ENCODE measurements at places on chromosomes 3 and 15.

DNA sequence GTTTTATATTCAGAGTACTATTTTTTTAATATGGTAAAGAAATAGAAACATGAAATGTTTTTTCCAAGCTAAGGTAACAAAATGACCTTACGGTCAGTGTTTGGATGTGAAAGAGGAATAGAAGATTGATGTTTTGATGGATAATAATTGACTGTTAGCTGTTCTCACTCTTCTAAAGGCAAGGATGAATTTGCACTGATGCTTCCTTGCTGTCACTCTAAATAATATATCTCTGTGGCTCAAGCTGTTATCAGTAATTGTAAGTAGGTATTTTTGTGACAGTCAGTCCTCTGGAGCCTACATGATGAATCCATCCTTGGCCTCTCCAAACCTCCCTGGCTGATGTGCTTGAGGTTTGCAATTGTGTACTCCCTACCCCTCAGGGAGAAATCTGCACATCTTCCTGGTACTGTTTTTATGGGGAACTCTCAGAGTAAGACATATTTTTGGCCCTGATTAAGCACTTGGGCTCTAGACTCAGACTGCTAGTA is 283.7 kb downstream of the NLGN1 start:
- no peak for DNase-seq

DNA sequence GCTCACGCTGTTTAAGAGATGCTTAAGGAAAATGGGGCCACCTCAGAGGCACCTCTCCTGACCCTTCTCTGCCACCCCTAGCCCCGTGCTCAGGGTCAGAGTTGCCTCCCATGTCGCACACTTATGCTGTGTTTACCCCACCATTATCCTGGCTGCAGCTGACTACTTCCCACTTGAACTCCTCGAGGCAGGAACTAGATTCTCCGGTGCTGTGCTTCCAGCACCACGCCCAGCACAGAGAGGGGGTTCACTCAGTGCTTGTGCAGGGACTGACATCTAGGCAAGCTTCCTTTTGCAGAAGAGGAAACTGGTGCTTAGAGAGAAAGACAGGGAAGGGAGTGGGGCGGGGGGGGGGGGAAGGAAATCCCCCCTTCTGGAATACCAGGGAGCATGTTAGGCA is 340.1 kb downstream of the RORA start:
- DNase-seq, result no peak

- no peak for DNase-seq
These were observed 229.5 kb upstream of the ROPN1 start for GRCh38 chr3:124221422-124221821.

DNA sequence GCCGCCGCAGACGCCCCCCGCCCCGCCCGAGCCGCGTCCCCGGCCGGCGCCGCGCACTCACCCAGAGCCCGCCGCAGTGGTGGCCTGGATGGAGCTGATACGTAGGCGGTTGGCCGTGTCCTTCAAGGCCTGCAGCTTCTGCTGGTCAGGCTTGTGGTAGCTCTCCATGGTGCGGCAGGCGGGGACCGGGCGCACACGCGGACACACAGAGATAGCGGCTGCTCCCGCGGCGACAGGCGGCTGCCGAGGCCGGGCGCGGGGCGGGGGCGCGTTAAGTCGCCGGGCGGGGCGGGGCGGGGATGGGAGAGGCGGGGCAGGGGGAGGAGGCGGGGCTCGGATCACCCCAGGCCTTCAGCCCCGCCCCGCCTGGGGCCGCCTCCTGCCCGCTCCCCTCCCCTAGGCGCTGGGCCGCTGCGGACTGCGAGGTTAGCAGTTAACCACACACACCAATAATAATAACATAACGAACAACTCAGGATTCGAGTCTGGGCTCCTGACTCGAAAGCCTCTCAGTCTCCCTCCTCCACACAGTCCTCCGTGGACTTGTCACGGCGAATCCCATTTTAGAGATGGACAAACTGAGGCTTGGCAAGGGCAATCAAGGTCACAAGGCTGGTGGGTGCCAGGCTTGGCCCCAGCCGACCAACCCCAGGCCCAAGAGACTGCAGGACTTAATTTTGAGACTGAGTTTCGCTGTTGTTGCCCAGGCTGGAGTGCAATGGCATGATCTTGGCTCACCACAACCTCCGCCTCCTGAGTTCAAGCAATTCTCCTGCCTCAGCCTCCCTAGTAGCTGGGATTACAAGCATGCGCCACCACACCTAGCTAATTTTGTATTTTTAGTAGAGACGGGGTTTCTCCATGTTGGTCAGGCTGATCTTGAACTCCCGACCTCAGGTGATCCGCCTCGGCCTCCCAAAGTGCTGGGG is at the start of gene TKT:
TKT (minus strand) TSS at position 248 of the 929 bp plus-strand sequence; CDS start at position 168, 80 bp downstream.
- peak; percentile 77 for DNase-seq

GRCh38 chr3:4828279-4829030 is 150.8 kb upstream of the BHLHE40 start:
- DNase-seq, result peak; percentile 67

GRCh38 chr3:145483992-145484391 is 677.0 kb downstream of the PLOD2 start:
- no peak for DNase-seq

DNA sequence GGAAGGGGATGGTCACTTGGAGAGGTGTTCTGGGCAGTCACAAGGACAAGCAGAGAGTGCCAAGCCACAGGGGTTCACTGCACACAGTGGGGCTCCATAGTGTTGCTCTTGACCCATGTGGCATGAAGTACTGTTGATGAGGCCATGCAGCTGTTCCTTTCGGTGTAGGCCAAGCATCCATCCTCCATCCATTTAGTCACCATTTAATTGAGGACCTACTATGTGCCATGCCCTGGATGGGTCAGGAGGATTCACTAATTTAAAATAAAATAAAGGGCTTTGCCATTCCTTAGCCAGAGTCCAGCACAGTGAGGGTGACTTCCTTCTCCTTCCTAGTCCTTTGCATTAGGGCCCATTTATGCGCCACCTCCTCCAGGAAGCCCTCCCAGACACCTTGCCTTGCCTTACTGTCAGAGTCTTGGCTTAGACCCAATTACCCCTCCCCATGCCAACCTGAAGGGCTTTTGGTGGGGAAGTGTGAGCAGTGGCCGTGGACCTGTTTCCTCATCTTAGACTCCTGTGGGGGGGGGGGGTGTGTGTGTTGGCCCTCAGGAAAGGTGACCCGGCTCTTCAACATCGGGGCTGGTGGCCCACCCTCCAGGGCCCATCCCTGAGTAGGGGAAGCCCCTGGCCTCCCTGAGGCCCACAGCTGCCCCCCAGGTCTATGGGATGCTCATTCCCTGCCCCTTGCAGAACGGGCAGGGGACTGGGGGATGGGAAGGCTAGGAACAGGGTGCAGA is 25.6 kb downstream of the PSTPIP1 start:
- no peak for DNase-seq

DNA sequence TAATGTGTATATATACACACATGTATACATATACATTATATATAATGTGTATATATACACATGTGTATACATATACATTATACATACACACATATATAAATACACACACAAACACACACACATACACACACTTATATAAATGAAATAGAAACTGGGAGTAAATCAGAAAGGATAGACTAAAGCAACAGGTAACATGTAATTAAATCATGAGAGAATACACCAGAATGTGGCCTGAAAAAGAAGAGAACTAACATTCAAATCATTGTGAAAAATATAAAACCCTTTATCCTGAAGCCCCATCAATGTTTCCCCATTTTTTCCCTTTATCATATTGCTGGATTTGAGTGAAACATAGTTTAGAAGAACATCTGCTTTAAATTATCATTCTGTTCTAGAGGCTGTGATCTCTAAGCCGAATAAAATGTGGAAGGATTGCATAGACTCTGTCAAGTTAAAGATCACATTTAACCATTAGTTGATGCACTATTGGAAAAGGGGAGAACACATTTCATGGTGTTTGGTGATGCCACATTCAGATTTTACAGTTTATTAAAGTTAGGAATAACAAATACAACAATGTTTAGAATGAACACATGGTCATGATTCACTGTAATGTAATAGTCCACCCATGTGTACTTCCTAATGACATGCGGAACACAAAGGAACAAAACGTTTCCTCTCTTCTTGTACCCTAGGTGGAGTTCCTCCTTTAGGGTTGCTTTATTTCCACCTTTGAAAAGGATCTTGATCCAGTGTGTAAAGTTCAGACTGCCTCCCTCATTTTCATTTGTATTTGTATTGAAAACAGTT is 12.5 kb upstream of the THRB start:
- no peak for DNase-seq

DNA sequence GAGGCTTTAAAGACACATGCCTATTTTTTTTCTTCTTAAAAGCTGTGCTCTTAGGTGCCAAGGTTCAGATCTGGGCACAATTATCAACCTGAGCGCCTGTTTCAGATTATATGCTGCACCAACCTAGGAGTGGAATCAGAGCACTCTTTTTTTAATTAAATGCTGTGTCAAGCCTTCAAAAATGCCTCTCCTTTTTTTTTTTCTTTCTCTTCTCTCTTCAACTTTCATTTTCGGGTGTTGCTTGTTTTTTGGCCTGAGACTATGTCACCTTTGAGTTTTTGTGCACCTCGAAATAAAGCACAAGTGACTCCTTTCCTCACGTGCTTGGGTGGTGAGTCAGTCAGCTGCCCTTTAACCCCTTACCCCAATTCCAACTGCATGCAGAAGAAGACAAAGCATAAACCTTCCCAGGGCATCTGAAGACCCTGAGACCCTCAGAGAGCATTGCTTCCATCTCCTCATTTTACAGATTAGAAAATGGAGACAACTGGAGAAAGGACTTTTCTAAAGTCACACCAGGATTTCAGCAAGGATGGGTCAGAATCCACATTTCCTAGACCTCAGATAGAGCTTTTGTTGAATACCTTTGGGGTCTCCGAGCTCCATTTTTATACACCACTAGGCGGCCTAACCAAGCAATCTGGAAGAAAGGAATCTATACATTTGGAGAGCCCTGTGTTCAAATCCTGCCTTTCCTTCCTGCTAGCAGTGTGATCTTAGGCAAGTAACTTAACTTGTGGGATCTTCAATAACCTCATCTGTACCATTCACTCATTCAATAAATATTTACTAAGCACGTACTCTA is 631 bp upstream of the PRICKLE2 start:
- no peak for DNase-seq

DNA sequence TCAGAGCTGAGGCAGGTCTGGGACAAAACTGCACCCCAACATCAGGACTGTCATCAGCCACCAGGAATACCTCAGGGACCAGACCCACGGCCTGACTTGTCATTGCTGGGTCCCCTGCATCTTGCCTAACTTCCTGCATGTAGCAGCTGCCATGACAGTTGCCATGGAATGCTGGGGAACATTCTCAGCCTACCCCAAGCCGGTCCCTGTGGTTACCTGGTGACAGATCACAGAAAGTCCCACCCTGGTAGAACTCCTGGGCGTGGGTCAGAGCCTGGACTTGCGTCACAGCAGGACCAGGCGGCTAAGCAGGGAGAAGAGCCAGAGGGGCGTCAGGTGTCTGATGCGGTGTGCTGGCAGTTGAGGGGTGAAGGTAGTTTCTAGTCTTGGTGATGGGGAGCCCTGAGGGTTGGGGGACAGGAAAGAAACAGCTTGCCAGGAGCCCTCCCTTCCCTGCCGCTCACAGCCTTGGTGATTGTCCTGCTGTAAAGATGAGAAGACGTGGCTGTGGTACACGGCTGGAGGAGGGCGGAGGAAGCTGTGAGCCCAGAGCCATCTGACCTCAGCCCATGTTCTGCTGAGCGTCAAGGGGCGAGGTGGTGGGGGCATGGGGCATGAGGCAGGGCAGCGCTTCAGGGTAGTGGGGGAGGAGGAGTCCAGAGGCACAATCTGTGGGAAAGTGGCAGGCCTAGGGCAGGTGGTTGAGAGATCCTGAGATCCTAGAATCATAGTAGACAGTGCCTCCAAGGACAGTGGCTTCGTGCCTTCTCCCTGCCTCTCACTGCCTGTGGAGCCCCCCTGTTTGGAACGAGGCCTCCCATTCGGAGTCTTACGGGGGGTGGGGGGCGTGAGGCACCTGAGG is 5.4 kb downstream of the H1-8 start:
- DNase-seq, result no peak

DNA sequence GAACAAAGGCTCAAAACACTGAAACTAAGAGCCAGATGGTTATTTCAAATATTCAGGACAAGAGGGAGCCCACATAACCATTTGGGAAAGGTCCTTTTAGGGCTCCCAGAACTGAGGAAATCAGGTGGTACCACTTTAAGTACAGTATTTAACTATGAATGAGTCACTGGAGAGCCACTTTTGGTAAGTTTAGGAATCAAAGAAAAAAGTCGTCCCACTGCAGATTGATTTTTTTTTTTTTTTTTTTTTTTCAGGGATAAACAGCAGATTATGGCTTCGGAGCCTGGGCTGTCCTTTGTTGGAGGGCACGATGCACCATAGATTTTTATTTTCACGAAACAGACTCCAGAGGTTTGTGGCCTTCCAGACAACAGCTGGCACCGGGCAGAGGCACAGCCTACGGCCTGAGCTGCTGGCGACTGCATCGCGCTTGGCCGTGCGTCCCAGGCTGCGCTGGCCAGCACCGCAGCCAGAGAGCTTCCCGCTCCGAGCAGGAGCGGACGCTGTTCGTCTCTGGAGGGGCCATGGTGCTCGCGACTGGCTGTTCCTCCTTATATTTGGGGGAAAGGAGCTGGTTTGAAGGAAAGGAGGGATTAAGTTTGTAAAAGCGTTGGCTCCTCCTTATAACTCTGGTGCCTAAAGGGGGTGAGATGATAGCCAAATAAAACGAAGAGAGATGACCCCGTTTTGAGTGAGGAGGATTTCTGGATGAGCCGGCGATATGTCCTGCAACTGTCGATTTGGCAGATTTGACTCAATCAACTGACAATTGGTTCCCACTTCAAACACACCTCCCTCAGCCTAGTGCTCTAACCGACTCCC is 152.9 kb upstream of the GOLIM4 start:
- DNase-seq, result no peak

GRCh38 chr15:61116825-61117224 is 112.3 kb downstream of the RORA start:
- DNase-seq, result no peak

GRCh38 chr3:64405211-64405835 is 180.1 kb upstream of the PRICKLE2 start:
- DNase-seq, result no peak

DNA sequence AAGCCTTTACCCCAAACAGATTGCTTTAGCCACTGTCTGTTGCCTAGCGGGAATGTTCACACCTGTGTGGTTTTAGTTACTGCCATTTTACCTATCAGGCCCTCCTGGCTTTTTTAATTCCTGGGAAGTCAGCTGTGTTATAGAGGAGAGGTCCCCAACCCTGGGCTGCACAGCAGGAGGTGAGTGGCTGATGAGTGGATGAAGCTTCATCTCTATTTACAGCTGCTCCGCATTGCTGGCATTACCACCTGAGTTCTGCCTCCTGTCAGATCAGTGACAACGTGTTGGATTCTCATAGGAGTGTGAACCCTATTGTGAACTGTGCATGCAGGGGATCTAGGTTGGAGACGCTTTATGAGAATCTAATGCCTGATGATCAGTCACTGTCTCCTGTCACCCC is 127.0 kb downstream of the MBNL1 start:
- no peak for DNase-seq

All from tibial nerve (tissue), 4 donors.